Stimulated activated CD4-positive, alpha-beta T cell treated with anti-CD3 and anti-CD28 coated beads, TNF-alpha, amount 100 ng/mL, for 24 hours (primary cell): ENCODE measurements at places on chromosomes 4 and X.
A peak's percentile ranks its signal among the peaks of the same experiment; 100 is the strongest.

- no peak for DNase-seq
Measured at GRCh38 chr4:127214931-127215330, 417.8 kb upstream of the INTU start.

GRCh38 chrX:40279762-40280161 is 182.0 kb upstream of the BCOR start:
- DNase-seq, result no peak

GRCh38 chr4:52933738-52934137 is 71.6 kb downstream of the RASL11B start:
- DNase-seq, result no peak

DNA sequence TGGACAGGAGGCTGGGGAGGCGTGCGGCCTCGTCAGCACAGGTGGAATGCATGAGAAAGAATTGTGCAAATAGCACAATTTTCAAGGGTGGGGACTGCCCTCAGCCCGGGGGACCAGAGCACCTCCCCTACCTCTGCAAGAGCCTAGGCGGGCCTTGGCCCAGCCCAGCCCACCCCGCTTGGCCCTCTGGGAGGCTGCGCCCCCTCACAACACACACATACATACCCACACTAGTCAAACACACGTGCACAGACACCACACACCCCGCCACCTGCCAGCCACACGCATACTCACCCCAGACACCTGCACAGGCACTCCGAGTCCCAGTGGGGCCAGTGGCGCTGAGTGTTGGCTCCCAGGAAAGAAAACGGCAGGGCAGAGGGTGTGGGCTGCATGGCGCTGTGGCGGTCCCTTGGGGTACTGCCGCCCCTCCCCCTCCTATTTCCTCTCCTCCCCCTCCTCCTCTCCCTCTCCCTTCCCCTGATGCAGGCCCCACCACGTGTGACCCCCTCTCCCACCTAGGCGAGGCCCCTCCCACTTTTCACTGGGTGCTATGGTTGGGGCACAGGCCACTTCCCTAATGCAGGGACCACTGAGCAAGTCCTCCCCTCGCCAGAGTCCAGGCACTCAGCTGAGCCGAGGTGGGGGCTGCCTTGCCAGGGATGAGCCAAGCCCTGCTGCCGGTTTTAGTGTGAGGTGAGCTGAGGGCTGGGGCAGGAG is 84.5 kb downstream of the FAM53A start:
- no peak for DNase-seq

- no peak for DNase-seq
Measured at GRCh38 chr4:145189981-145190380, 9.6 kb upstream of the OTUD4 start.

- no peak for DNase-seq
Measured at GRCh38 chr4:74675673-74676279, 118.5 kb downstream of the BTC start.

- DNase-seq, result no peak
Measured at GRCh38 chr4:106627051-106627450, 258.5 kb upstream of the GIMD1 start.

- DNase-seq, result no peak
Measured at GRCh38 chr4:174096999-174097398, 186.5 kb downstream of the FBXO8 start.

- DNase-seq, result no peak
Measured at GRCh38 chr4:86007042-86007441, 352.8 kb downstream of the MAPK10 start.

DNA sequence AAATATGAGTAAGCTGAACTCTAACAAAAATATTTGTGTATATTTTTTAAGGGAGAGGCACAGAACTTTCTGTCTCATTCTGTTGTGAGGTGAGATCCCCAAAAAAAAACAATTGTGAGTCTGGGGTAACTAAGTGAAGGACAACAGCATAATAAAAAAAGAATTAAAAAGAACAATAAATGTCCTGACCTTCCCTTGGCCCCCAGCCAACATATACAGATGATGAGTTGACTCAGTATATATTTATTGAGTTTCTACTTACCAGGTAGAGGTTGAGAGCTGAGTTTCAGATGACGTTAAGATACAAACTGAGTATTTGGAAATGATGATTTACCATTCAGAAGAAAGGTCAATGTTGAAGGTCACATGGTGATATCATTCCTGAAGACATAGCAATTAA is 239.5 kb downstream of the KCNIP4 start:
- no peak for DNase-seq

DNA sequence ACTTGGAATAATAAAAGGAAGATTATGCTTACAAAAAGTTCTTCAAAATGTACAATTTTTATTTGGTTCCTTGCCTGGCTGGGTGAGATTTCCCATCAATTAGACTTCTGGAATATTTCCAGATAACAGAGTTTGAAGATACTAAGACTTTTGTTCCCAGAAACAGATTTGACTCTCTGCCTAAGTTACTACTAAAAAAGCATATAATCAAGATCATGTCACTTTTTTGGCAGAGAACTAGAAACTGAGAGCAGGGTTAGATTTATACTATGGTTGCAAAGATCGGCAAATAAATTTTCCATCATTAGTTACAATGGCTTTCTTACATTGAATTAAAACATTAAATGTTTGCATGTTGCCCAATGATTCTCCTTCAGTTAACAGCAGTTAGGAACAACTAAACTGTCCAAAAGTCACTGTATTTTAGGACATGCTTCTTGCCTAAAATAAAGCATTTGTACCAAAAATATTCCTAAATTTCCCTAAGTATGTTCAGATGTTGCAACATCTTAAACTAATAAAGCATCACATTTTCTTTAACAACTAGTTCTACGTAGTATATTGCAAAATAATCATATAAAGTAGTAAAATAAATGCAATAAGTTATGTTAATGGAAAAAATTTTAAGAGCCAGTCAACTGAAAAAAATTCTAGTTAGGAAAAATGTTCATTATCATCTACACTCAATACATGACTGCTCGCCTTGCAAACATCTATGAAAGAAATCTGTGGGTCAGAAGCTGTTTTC is 73.0 kb downstream of the SEC24D start:
- no peak for DNase-seq

DNA sequence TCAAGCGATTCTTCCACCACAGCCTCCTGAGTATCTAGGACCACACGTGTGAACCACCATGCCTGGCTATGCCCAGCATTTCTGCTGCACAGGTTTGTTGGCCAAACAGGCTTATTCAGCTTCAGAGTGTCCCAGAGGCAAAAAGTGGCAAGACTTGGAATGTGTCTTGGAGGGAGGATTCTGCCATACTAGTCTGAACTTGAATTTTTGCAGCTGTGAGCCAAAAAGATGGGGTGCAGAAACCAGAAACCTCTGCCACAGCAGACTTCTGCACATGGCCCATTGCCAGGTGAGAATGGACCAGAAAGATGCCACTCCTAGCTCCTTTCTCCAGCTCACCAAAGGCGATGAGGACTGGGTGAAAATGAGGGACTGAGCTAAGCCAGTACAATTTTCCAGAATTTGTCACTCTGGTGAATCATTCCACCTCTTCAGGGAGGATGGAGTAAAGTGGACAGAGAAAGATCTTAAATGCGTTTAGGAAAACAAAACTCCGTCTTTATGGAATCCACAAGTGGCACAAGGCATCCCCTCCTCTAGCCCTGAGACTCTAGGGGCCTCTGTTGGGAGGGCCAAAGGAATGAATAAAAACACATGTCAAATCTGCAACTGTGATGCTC is 369.1 kb upstream of the CLNK start:
- no peak for DNase-seq

- no peak for DNase-seq
Measured at GRCh38 chr4:26713563-26714151, 129.8 kb downstream of the TBC1D19 start.

- no peak for DNase-seq
Measured at GRCh38 chr4:74524985-74525384, 80.0 kb downstream of the AREG start.

DNA sequence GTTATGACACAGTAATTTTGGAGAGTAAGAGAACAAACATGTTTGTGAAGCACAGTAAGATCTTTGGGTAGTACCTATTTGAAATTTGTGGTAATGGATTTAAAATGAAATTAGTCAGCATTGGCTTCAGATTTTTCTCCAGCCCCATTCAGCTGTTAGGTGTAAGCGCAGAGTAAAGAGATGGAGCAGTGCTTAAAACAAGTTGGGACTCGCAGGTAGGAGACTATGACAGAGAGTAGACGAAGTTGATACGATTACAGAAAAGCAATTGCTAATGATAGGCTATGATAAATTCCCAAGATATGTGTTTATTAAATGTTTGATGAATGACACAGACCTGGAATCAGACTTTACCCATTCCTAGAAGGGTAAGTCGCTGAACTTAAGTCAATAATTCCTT is 72.6 kb downstream of the CHIC2 start:
- DNase-seq, result no peak

DNA sequence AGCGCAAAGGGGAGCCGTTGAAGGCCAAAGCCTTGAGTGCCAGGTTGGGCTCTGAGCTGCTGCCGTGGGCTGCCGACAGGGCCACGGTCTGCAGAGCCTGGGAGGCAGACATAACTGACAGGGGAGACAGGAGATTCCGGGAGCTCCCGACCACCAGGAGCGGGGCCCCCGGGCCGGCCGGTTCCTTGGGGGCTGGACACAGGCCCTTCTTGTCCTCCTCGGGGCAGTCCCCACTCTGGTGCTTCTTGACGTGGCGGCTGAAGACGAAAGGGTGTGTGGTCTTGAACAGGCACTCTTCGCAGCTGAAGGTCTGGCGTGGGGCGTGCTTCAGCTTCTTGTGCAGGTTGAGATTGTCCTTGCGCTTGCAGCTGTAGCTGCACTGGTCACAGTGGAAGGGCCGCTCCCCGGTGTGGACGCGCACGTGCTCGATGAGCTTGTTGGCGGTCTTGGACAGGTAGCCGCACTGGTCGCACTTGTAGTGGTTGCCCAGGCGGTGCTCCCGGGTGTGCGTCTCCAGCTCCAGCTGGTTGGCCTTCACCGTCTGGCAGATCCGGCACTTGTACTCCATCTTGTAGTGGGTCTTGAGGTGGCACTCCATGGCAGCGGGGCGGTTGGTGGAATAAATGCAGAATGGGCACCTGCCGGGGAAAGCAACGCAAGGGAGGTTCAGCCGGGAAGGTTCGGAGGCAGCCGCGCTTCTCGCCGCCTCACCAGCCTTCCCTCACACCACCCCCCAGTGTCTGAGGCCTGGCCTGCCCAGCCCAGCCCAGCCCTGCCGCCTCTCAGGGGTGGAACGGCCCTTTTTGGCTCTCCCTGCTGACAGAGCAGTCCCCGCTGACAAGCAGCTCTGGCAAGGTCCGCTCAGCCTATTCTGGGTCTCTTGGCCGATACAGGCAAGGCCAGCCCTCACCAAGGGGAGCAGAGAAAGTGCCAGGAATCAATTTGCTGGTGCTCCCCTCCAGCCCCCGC is 81.3 kb downstream of the C4orf51 start:
- no peak for DNase-seq

GRCh38 chr4:109574931-109575804 is 15.1 kb downstream of the MCUB start:
- no peak for DNase-seq

GRCh38 chr4:80134936-80135701 is 62.1 kb upstream of the ANTXR2 start:
- DNase-seq, result no peak

DNA sequence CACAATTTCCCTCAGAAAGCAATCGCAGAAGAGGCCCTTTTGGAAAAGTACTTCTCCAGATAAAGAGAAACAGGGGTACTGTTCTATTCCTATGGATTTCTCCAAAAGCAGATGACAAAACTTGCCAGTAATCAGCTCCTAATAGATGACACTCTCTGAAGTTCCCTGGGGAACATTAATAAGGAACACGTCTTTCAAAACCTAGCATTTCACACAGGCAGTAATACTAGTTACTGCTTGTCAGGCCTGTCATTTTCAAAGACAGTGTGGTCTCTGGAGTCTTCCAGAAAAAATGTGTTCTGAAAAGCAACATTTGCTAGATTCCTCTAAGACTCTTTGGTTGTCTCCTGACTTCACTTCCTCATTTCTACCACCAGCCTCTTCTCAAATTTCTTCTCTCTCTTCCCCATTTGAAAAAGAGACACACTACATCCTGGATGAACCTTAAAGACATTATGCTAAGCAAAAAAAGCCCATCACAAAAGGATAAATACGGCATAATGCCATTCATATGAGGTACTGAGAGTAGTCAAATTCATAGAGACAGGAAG is 47.3 kb downstream of the CHRDL1 start:
- no peak for DNase-seq

DNA sequence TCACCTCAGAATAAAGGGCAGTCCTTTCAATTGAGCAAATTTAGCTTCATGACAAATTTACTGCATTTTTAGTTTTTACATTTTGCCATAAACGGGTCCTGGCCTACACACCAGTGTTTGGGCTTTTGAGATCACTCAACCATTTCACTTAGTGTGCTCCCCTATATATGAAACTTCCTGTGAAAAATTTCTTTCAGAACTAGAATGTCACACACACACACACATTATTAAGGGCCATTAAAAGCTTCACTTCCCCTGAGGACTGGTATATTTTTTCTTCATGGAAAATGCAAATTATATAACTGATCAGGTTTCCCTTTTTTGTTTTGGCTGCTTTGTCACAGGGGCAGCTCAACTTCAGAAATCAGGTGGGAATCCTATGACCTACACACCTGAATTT is 206.5 kb downstream of the ENOX2 start:
- DNase-seq, result no peak

- DNase-seq, result no peak
Measured at GRCh38 chr4:22500831-22501714, 14.8 kb downstream of the ADGRA3 start.

DNA sequence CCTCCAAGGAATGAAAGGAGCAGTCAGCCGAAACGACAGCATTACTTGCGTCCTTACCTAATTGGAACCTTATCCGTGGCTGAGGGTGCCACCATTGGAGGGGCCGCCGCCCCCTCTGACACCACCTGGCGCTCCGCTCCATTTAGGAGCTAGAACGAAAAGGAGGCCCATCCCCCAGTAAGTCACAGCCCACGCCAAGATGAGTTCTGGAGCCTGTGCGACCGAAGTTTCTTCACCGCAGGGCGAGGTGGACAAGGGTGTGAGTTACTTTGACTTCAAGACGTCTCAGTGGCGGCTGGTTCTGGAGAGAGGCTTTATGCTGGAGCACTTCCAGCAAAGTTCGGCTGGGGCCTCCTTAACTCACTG is 729 bp upstream of the IRF2 start:
- DNase-seq, result peak; percentile 48

DNA sequence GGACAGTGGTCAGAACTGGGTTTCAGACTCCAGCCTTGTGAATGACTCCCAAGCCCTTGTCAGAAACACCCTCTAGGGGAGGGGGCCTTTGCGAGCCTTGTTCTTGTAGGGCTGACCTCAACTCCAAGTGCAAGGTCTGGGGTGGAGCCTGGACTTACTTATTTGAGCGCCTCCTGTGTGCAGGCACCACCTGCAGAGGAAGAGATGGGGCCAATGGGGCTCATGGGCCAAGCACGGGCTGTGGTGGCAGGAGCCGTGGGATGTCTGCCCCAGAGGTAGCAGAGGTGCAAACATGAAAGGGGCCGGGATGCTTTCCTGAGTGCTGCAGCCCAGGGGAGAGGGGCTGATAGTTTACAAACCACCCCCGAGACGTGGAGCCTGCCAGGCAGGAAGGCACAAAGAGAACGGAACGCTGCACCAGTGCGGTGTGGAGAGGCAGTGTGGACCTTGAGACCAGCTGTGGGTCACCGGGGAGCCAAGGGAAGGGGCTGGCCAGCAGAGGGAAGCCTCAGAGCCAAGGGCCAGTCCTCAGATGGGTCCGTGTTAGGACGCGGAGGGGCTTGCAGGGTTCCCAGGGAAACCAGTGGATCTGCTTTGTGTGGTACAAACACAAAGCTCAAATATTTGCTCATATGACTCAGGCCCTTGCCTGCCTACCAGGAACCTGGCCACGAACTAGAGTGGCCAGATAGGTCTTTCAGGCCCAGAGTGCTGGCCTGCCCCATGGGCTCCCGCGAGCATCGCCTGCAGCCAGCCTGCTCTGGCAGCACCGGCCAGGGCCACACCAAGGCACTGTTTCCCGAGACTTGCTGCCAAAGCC is 8.7 kb upstream of the TADA2B start:
- no peak for DNase-seq
